ENCODE measurements at places on chromosomes 3 and 15. TPM values are rescaled to one million over a fixed set of nuclear protein-coding genes. Genes with fewer than 3 reads are reported as not detected.

Gene CCNB2
- 75.9 TPM for total RNA-seq

DNA sequence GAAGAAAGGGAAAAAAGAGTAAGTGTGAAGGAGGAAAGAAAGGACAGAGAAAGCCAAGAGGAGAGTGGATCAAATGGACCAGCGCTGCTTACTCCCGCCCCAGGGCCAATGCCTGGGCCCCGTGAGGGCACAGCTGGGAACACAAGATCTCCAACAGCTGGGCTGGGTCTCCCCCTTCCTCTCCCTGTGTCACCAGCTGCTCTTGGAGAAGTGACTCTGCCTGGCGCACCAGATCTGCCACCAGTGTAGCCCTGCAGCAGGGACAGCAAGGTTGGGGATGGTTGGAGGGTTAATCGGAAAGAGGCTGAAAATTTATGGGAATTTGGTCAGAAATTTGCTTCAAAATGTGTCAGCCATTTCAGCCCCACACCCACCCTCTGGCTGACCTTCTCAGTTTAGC, 8.4 kb downstream of the CDAN1 start:
- H3K4me3 ChIP-seq, result no peak overlapping the region
- peaks cover 1% of the 10 kb centered on the region for H3K4me1 ChIP-seq
- no peak for DNase-seq
- H3K27ac ChIP-seq, result peak overlapping the region; percentile 54

- peaks cover 7% of the 10 kb centered on the region for H3K36me3 ChIP-seq
- no peak for DNase-seq
- no peak overlapping the region for H3K27ac ChIP-seq
- no peak overlapping the region for H3K4me3 ChIP-seq
- H3K27me3 ChIP-seq, result no peaks in the 10 kb centered on the region
Observed at GRCh38 chr3:31253782-31254181, 278.9 kb upstream of the STT3B start.

Gene CACNA2D2
- total RNA-seq, result 2.5 TPM

- no peak overlapping the region for H3K4me3 ChIP-seq
- H3K27ac ChIP-seq, result no peak overlapping the region
- no peaks in the 10 kb centered on the region for H3K36me3 ChIP-seq
- no peaks in the 10 kb centered on the region for H3K27me3 ChIP-seq
- DNase-seq, result no peak
Observed at GRCh38 chr15:85986741-85987140, 92.9 kb upstream of the AGBL1 start.

DNA sequence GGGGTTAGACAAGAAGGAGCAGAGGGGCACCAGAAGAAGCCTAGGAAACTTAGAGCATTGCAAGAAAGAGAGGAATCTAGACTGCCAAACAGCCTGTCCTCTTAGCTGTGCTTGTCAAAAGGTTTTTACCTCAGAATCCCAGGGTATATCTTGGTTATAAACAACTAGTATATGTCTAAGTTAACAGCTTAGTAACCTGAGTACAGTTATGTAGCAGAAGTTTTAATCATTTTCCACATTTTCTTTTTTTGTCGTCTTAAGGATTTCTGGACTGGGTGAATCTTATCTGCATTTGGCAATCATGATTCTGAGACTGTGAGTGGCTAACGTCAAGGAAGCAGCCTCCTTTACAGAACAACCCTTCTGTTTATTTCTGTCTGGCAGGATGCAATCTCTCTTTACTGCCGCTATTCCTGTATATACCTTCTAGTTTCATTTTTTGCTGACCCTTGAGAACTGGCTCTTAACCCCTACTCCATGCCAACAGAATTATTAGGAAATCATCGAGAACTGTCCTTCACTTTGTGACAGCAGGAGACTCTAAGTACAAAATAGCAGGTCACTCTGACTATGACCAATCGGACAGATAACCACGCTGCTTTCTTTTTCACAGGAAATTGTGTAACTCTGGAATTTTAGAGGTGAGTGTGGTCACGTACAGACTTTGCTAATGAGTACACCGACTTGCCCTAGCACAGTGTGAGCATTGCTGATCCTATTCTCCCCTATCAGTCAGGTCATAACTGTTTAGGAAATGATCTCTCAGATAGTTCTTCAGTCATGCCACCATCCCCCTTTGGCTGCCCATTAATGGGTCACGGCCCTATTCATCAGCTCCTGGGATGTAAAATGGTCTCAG, 3.3 kb upstream of the CP start:
- H3K36me3 ChIP-seq, result peaks cover 1% of the 10 kb centered on the region
- peaks cover 26% of the 10 kb centered on the region for H3K4me1 ChIP-seq
- peak overlapping the region; percentile 86 for H3K4me3 ChIP-seq
- no peak for DNase-seq
- no peaks in the 10 kb centered on the region for H3K27me3 ChIP-seq

- peaks cover 3% of the 10 kb centered on the region for H3K36me3 ChIP-seq
- peaks cover 28% of the 10 kb centered on the region for H3K27me3 ChIP-seq
- H3K27ac ChIP-seq, result peak overlapping the region; percentile 73
- H3K4me1 ChIP-seq, result peaks cover 15% of the 10 kb centered on the region
- no peak for DNase-seq
Observed at GRCh38 chr3:41198526-41198925, 779 bp upstream of the CTNNB1 start.

Gene FSIP1
- 0.68 TPM for total RNA-seq

- no peak for DNase-seq
- no peak overlapping the region for H3K4me3 ChIP-seq
- peaks cover 2% of the 10 kb centered on the region for H3K27me3 ChIP-seq
- H3K36me3 ChIP-seq, result no peaks in the 10 kb centered on the region
- H3K27ac ChIP-seq, result no peak overlapping the region
Observed at GRCh38 chr3:35757991-35758757, 118.8 kb downstream of the ARPP21 start.

DNA sequence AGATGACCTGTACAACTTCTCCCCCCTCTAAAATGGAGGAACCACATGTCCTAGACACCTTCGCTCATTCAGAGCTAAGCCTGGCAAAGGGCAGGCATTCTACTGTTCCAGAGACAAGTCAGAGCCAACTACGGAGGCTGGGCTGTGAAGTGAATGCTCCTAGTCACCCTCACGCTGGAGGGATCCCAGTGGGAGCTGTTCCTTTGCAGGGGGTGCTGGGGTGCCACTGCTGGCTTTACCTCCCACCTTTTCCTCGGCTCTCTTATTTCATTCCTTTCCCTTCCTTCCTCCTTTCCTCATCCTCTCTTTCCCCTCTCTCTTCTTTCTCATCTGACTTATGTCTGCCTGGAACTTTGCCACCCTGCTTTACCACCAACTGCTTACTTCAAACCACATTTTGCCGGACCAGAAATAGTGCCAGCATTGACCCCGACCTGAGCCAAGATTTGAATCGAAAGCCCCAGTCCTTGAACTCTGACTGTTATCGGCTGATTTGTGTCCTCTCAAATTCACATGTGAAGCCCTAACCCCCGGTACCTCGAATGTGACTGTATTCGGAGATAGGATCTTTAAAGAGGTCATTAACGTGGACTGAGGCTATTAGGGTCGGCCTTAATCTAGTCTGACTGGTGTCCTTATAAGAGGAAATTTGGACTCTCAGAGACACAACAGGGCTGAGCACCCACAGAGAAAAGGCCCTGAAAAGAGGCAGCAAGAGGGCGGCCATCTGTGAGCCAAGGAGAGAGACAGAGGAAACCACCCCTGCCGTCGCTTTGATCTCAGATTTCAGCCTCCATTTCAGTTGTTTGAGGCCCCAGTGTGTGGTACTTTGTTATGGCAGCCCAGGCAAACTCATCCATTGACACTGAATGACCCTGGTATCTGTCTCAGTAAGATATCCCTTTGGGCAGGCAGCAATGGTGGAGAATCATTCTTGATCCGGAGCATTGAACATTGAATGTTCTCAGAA, 31.3 kb upstream of the TBC1D21 start:
- no peak overlapping the region for H3K27ac ChIP-seq

Measured in activated naive CD8-positive, alpha-beta T cell treated with anti-CD3 and anti-CD28 coated beads, Interleukin-2, amount 10 ng/mL, durations not matched to agents 7 days and 5 days (primary cell).